Right renal pelvis (tissue), 4 donors: ENCODE measurements at places on chromosomes 7 and 10.

- no peak for DNase-seq
These were observed 4.4 kb upstream of the GALNTL5 start for GRCh38 chr7:151951672-151952338.

GRCh38 chr10:76125900-76126299 lies 694.5 kb downstream of the LRMDA start:
- DNase-seq: no peak

- DNase-seq: no peak
These were observed 22.3 kb upstream of the GDI2 start for GRCh38 chr10:5835446-5836095.

- no peak for DNase-seq
These were observed 8.3 kb upstream of the ATP6V0E2 start for GRCh38 chr7:149865437-149865836.

GRCh38 chr10:97593421-97593820 lies 3.9 kb downstream of the C10orf62 start:
- no peak for DNase-seq

- DNase-seq: peak; percentile 43
These were observed 25.1 kb downstream of the CASP7 start for GRCh38 chr10:113704637-113705343.

GRCh38 chr10:67723601-67724000 lies 27.6 kb upstream of the CTNNA3 start:
- no peak for DNase-seq

- no peak for DNase-seq
These were observed 391.7 kb upstream of the KLF6 start for GRCh38 chr10:4176500-4177281.

- DNase-seq: no peak
These were observed 781.0 kb upstream of the LRRN3 start for GRCh38 chr7:110309941-110310340.

DNA sequence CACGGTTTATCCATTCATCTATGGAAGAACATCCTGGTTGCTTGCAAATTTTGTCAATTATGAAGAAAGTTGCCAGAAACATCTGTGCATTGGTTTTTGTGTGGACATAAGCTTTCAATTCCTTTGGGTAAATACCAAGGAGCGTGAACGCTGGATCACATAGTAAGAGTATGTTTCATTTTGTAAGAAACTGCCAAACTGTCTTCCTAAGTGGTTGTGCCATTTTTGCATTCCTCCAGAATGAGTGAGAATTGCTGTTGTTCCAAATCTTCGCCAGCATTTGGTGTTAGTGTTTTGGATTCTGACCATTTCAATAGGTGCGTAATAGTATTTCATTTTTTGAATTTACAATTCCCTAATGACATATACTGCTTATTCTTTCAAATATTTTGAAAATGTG lies 155.3 kb upstream of the FRMD4A start:
- DNase-seq: no peak

GRCh38 chr7:45885264-45885882 lies 2.9 kb upstream of the IGFBP1 start:
- no peak for DNase-seq

- no peak for DNase-seq
These were observed 21.9 kb downstream of the CHRM2 start for GRCh38 chr7:136890399-136890798.

- DNase-seq: no peak
These were observed 93.6 kb downstream of the PRLHR start for GRCh38 chr10:118501637-118502440.

DNA sequence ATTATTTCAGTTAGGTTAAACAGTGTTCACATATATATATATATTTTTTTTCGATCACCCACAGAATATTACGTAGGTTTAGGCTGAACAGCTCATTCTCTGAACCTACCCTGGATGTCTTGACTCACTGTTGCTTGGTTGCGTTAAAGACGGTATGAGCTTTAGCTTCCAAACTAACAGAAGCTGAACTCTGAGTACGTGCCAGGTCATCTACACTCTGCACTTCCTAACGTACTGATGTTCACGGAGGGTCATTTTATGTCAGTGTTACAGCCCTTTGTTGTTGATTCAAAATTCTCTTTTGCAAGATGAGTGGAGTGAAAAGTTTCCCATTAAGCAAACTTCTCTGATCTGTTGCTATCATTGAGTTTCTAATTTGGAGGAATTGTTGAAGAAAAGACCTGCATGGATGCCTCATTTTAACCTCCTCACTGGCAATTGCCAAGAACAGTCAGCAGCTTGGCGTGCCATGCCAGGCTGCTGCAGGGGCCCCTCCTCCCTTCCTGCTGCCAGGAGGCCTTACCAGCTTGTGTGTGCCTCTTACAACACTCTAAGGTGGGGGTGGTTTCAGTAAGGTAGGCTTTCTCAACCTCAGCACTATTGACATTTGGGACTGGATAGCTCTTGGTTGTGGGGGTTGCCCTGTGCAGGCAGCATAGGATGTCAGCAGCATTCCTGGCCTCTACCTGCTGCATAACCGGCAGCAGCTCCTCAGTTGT lies 44.3 kb downstream of the INSYN2A start:
- no peak for DNase-seq

- DNase-seq: no peak
These were observed 30.6 kb upstream of the RAPGEF5 start for GRCh38 chr7:22387583-22387982.

DNA sequence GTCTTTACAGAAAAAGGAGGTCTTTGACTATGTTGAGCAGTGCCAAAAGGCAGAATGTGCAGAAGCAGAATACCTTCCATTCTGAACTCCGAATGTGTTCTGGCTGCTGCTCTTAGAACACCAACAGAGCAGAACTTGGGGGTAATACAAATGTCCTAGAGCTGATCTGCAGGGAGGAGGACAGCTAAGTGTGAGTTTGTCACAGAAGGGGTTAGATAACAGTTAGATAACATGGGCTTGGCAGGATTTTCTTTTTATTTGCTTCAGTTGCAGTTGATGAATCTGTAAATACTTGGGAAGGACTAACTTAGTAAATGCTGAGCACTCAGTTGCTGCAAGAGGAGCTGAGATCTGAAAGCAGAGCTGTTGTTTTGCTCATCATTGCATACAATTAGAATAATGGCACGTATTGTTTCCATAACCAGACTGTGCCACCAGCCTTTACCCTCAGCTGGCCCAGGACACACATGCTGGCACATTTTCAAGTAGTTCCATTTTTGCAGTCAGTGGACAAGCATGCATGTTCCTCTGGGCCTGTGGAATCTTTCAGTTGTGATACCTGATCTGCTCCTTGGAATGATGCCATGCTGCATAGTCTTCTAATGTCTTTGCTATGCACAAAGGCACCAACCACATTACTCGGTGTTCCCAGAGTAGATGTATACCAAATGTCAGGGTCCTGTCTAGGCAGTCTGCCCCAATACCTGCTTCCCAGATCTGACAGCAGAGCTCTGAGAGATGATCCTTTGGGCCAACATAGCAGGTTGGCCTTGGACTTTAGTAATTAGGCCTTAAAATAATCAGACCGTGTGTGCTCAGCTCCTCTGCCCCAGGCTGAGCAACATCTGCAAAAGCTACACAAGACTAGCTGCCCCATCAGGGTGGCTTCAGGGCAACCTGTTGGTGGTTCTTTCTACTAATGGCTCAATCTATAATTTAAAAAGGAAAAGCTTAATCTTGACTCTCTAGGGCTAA lies 55.7 kb downstream of the GSDME start:
- DNase-seq: no peak

DNA sequence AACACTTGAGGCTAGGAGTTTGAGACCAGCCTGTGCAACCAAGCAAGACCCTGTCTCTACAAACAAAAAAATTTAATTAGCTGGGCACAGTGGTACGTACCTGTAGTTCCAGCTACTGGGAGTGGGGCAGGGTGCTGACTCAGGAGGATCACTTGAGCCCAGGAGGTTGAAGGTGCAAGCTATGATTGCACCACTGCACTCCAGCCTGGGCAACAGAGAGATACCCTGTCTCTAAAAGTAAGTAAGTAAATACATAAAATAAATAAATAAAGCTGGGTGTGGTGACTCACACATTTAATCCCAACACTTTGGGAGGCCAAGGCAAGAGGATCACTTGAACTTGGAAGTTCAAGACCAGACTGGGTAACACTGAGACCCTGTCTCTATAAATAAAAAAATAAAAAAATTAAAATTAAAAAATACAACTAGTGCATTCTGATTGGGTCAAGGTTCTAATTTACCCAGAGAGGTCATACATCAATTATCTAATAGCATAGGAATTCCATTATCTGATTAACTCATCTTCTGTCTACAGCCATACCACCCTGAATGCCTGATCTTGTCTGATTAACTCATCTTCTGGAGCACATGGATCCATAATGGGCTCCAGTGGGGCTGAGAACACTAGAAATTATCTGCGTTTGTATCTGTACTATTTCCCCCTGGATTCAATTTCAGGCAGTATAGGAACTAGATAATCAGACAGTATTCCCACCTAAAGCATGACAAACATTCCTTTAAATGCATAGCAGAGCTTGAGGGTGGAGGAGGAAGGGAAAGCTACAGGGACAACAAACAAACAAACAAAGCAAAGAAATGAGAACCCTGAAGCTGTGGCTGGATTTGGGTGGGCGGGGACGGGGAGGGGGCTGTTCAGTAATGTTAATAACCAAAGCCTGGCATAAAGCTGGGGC lies 21.0 kb upstream of the HILPDA start:
- no peak for DNase-seq

DNA sequence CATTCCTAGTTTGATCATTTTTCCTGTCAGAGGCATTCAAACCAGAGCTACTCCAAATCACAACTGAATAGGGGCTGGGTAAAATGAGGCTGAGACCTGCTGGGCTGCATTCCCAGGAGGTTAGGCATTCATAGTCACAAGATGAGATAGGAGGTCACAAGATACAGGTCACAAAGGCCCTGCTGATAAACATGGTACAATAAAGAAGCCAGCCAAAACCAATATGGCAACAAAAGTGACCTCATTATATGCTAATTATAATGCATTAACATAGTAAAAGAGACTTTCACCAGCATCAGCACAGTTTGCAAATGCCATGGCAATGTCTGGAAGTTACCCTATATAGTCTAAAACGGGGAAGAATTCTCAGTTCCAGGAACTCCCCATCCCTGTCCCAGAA lies 37.3 kb downstream of the TWIST1 start:
- DNase-seq: no peak

GRCh38 chr10:113326160-113327111 lies 226.4 kb upstream of the HABP2 start:
- DNase-seq: no peak

- DNase-seq: no peak
These were observed 110.3 kb upstream of the TNRC18 start for GRCh38 chr7:5533821-5534367.

- peak; percentile 74 for DNase-seq
These were observed 82.4 kb downstream of the ADCYAP1R1 start for GRCh38 chr7:31134246-31135188.

DNA sequence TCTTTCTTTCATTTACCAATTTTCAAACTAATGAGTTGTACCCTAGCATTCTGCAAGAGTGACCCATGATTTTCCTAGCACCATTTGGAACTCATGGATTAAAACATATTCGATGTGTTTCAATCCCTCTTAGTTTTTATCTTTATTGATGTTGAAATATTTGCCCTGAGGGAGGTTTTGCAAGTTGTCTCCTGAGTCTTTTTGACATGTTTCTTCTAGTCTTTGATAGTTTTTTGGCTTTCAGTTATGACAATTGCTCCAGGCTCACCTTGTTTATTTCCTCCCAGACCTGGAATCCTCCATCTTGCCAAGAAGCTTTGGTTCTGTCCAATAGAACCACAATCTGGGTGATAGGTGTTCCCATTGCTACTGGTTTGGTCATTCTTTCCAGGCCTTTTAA lies 327.8 kb downstream of the WDR11 start:
- DNase-seq: no peak

GRCh38 chr10:132394936-132395703 lies 1.9 kb upstream of the PWWP2B start:
- DNase-seq: no peak

DNA sequence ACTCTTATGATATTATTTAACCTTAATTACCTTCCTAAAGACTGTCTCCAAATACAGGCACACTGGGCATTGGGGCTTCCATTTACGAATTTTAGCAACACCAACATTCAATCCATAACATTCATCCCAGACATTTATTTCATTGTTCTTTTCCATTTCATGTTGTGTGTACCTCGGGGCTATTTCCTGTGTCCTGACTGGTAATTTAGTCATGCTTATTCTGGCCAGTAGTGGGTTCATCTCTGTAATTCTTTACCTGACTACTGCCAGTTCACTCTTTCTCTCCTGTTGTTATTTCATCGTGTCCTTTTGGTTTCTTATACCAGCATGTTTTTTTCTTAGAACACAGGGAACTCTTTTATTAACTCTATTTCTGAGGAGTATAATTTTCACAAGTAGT lies 225.7 kb downstream of the PLXDC2 start:
- no peak for DNase-seq

DNA sequence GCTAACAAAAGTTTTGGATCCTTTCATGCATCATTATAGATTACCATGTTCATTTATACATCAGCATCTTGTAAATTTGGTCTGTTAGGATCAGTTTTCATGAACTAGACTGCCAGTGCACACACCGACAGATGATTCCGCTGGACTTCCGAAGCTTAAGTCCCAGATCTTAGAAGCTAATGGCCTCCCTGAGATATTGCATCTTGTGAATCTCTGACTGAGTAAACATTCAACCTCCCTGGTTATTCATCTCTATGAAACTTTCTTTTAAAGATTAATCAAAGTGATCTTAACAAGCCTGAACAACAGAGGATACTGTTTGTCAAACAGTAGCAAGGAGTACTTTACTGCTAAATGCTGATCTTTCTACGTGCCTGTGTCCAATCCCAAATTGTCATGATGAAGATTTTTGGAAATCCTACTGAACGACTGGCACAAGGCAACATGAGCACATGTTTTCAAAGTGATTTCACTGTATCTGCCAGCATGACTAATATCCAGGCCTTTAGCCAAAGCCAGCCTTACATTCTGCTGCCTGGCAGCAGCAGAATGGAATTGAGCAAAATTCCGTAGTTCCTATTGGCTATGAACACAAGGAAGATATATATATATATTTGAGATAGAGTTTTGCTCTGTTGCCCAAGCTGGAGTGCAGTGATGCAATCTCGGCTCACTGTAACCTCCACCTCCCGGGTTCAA lies 91.3 kb upstream of the ANK3 start:
- no peak for DNase-seq

- DNase-seq: peak; percentile 55
These were observed 87.1 kb downstream of the SLC16A9 start for GRCh38 chr10:59622320-59623132.
